ENCODE measurements at places on chromosomes 3 and 15.

GRCh38 chr15:43285609-43286037, 18.9 kb upstream of the TGM5 start:
- peak; percentile 62 for DNase-seq

GRCh38 chr3:122299215-122299614, 25.8 kb upstream of the CSTA start:
- DNase-seq: no peak

DNA sequence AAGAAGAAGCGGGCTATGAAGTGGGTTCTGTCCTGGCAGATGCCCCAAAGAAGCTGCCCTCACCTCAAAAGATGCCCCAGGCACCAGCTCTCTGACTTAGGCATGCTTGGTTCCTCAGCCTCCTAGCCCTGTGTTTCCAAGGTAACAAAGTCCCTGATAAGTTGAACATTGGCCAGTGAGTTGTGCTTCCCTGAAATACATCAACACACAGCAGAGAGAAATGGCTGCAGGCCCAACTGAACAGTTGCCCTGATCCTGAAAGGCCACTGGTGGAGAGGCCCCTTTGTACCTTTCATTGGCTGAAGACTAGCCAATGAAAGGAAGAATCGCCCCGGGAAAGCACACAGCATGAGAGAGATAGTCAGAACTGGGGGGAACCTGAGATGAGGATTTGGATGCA, 169.9 kb upstream of the CTNNB1 start:
- DNase-seq: no peak

- DNase-seq: no peak
These were observed 7.5 kb upstream of the ALCAM start for GRCh38 chr3:105359098-105359762.

DNA sequence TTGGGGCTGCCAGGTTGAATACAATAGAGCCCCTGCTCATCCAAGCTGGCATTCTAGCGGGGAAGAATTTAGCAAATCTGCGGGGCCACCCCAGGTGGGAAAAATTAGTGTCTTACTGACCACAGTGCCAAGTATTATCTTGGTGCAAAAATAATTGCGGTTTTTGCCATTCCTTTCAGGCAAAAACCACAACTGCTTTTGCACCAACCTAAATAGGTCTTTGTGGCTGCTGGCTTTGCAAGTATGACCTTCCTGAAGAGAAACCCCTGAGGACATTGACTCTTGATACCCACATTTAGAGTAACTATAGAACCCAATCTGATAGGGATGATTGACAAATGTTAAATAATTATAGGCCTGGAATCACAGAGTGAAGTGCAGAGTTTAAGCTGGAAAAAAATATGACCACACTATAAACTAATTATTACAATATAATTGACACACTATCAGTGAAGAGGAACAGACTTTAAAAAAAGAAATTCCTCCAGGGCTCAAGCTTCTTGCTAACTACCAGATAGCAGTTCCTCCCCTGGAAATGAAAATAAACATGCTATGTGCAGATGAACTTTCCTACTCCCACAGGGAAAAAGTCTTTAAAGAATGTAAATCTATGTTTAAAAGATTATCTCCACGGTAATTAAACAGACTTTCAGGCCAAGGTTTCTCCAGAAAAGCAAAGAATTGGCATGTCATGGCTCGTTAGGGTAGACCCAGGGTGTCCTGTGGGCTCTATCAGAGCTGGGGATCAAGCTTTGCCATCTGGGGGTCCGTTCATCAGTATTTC, 34.4 kb downstream of the CA12 start:
- no peak for DNase-seq

GRCh38 chr3:139261754-139262586, 81.8 kb upstream of the MRPS22 start:
- DNase-seq: no peak

- DNase-seq: no peak
These were observed 107.1 kb upstream of the TSC22D2 start for GRCh38 chr3:150300852-150301517.

- DNase-seq: no peak
These were observed 196.4 kb downstream of the RORA start for GRCh38 chr15:61032600-61033286.

DNA sequence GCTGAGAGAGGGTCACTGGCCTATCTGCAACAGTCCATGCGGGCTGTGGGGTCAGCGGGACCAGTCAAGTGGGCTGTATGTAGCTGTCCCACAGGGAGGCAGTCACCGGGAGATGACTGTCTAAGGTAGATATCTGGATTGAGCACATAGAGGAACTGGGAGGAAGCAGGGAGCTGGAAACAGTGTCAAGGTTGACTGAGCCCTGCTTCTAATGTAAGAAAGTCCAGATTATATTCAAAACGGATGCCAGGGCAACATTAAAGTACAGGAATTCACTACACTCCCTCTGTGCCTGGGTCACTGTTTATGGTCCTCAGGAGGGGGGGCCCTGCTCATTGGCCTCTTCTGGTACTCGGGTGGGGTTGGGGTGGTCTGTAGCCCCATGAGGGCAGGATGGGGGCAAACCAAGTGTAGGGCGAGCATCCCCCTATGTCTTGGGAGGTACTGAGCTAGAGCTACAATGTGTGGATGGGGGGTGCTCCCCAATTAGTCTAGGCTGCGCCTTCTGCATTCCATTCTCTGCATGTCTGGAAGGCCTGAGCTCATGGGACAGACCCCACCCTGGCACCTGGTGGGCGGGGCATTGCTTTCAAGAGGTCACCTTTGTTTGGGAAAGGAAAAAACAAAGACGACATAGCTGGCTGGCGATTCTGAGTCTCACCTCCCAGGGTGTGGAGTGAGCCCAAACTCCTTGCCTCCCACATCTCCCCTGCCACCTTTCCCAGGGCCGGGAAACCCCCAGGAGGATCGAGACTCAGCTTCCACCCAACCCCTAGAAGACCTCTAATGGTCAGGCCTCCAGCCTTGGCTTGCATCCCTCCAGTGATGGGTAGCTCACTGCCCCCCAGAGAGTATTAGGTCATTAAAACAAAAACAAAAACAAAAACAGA, 45.1 kb upstream of the C15orf39 start:
- no peak for DNase-seq

- no peak for DNase-seq
These were observed 79.4 kb downstream of the SMAD3 start for GRCh38 chr15:67144609-67145311.

DNA sequence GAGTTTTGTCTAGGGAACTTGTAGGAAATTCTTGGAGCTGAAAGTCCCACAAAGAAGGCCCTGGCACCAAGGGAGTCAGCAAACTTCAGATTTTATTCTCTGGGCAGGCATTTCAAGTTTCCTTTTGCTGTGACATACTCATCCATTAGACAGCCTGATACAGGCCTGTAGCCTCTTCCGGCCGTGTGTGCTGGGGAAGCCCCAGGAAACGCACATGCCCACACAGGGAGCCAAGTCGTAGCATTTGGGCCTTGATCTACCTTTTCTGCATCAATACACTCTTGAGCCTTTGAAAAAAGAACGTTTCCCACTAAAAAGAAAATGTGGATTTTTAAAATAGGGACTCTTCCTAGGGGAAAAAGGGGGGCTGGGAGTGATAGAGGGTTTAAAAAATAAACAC, 15.0 kb downstream of the TIGIT start:
- DNase-seq: peak; percentile 70

DNA sequence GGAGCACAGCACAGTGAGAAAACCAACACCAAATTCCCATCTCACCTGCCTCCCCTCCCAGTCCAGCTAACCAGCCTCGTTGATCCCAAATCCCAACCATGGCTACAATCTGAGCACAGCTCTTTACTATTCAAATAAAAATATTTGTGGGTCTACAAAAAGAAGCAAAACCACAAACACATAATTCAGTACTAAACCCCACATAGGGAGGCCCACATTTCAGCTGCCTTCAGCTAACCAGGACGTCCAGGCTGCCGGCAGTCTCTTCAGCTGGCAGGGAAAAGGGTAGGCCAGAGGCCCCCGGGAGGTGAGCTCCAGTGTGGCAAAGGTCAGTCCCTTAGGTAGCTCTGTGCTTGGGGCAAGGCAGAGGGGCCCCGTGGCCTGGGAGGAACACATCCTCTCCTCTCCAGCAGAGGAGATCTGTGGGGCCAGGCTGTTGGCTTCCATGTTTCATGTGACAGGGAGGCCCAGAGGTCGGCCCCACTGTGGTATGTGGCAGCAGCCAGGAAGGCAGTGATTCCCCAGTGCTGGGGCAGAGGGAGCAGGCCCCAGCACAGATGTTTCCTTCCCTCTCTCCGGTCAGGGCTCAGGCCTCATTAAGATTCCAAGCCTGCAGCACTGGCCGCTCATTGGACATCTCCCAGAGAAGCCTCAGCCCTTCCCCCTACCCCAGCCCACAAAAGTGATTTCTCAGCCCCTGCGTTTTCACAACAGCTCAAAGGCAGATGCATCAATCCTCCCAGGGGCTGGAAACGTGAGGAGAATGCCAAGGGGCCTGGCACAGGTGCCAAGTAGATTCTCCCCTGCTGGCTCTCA, 381.4 kb downstream of the NTRK3 start:
- DNase-seq: no peak

- no peak for DNase-seq
These were observed 28.7 kb downstream of the ULK4 start for GRCh38 chr3:41933154-41933676.

DNA sequence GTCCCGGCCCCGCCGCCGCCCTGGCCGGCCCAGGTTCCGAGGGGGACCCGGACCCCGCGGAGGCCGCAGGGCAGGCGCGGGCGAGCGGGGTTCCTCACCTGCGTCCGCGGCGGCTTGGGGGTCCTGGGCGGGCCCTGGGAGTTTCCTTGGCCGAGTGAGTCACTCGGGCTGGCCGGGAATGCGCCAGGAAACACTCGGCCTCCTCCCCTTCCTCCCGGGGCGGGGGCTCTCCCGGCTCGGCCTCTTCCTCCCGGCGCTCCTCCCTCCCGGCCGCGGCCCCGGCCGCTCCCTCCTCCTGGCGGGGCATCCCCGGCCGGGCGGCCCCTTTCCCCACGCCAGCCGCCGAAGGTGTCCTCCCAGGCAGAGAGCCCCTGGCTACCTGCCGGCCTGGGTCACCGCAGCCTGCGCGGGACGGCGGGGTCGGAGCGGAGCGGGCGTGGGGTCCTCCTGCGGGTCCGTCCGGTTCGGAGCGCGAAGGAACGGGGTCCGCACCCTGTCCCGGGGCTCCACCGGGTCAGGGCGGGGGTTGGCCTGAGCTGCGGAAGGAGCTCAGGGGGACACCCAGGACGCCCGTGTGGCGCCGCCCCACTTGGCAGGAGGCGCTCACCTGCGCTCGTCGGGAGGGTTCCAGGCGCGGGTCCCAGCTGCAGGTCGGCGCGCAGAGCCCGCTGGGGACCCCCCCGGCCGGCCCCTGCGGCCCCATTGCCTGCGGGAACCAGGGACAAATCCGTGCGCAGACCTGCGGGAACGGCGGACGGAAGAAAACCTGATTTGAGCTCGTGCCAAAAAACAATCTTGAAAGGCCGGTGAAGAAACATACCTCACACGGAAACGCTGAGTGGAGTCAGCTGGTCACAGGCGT, at the start of gene CYFIP1:
CYFIP1 (minus strand) TSS at position 180 of the 862 bp plus-strand sequence. CDS start 33,083 bp downstream, outside the sequence.
- DNase-seq: peak; percentile 36

DNA sequence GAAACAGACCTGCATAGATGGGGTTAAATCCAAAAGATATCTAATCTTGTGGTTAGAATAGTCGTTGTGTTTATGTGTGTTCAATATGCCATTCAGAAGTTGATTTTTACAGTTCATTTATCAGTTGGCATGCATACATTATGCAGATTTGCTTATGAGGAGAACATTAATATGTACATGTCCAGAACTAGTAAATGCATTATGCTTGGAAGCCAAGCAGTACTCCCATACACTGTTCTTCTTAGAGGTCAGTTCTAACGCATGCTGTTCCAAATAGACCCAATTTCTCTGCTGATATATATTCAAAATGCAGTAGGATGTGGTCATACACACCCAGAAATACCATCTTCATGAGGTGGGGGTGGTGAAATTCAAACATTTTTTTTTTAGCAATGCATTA, 956 bp downstream of the FGF12 start:
- no peak for DNase-seq

GRCh38 chr15:41678742-41679141, 18.5 kb downstream of the MGA start:
- DNase-seq: no peak

All from CD4-positive, alpha-beta T cell treated with Interleukin-17A for 4 hours (primary cell).